ENCODE measurements at places on chromosomes 12 and 14. TPM values are rescaled to one million over a fixed set of nuclear protein-coding genes. Genes with fewer than 3 reads are reported as not detected.

Gene SLC25A3
- total RNA-seq: 507 TPM

Gene MYF6
- total RNA-seq: not detected

Gene CCDC175
- total RNA-seq: not detected

Gene CPSF2
- total RNA-seq: 29.0 TPM

Gene AICDA
- total RNA-seq: not detected

Gene STXBP6
- total RNA-seq: 60.4 TPM

Gene TRIM9
- 0.66 TPM for total RNA-seq

Gene CEBPE
- total RNA-seq: not detected

Gene POU6F1
- total RNA-seq: 27.2 TPM

DNA sequence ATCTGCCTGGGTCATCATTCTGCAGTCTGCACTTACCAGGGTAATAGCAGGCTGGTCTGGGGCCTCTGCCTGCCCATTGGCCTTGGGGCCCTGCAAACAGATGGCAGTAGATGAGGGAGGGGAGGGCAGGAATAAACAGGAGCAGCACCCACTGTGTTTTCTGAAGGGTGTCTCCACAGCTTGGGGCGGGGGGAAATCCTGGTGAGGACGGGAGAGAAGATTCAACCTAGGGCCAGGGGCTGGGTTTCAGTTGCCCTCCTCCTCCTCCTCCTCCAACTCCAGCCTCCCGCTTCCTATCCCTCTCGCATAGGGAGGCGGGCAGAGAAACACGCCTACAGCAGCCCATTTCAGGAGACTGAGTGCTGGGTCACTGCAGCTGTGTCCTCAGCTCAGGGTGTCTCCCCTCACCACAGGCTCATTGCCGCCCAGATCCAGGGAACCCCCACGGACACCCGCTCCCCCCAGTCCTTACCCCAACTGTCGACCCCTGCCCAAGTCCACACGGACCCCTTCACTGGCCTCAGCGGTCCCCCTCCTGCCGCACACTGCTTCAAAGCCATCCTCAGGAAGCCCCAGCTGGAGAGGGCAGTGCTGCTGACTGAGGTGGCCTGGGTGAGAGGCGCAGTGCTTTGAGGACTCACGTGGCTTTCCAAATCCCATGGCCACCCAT, 9.1 kb upstream of the KRT80 start:
- no peak for DNase-seq
- H3K36me3 ChIP-seq: no peaks in the 10 kb centered on the region
- no peaks in the 10 kb centered on the region for H3K27me3 ChIP-seq
- H3K27ac ChIP-seq: no peak overlapping the region

DNA sequence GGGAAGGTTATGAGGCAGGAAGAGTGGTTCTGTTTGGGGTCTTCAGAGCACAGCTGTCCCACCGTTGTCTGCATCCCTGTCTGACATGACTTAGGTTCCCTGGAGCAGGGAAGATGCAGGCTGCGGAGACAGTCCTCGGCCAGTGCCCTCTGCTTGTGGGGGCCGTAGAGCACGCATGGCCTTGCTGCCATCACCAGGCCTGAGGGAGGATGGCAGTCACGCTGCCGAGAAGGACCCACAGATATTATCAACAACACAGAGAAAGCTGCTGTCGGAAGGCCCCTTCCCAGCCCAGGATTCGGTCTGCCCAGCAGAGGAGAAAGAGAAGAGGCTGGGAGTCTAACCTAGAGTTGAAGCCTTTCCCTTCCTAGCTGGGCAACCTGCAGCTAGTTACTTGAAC, 35.0 kb downstream of the ERH start:
- no peak overlapping the region for H3K27ac ChIP-seq
- H3K27me3 ChIP-seq: no peaks in the 10 kb centered on the region
- H3K36me3 ChIP-seq: no peaks in the 10 kb centered on the region
- no peak overlapping the region for H3K4me3 ChIP-seq

- DNase-seq: no peak
- no peaks in the 10 kb centered on the region for H3K27me3 ChIP-seq
- H3K27ac ChIP-seq: peak overlapping the region; percentile 85
- H3K4me3 ChIP-seq: peak overlapping the region; percentile 92
- H3K4me1 ChIP-seq: peaks cover 29% of the 10 kb centered on the region
Measured at GRCh38 chr12:112381406-112381882, 787 bp downstream of the HECTD4 start.

- peak overlapping the region; percentile 93 for H3K27ac ChIP-seq
- peaks cover 21% of the 10 kb centered on the region for H3K4me1 ChIP-seq
- peak overlapping the region; percentile 80 for H3K4me3 ChIP-seq
- no peak for DNase-seq
- H3K36me3 ChIP-seq: no peaks in the 10 kb centered on the region
Measured at GRCh38 chr12:42145552-42146215, 1.0 kb upstream of the GXYLT1 start.

DNA sequence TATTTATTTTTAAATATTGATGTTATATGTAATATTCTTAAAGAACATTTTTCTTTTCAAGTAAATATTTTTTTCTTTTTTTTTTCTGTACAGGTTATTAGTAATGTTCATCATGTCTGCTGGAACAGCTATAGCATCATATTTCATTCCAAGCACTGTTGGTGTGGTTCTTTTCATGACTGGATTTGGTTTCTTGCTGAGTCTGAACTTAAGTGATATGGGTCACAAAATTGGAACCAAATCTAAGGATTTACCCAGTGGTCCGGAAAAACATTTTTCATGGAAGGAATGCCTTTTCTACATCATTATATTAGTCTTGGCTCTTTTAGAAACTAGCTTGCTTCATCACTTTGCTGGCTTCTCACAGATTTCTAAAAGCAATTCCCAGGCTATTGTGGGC, 23.2 kb downstream of the PCNX4 start:
- no peak overlapping the region for H3K4me3 ChIP-seq
- DNase-seq: no peak
- no peaks in the 10 kb centered on the region for H3K27me3 ChIP-seq
- no peaks in the 10 kb centered on the region for H3K4me1 ChIP-seq
- peaks cover 28% of the 10 kb centered on the region for H3K36me3 ChIP-seq

DNA sequence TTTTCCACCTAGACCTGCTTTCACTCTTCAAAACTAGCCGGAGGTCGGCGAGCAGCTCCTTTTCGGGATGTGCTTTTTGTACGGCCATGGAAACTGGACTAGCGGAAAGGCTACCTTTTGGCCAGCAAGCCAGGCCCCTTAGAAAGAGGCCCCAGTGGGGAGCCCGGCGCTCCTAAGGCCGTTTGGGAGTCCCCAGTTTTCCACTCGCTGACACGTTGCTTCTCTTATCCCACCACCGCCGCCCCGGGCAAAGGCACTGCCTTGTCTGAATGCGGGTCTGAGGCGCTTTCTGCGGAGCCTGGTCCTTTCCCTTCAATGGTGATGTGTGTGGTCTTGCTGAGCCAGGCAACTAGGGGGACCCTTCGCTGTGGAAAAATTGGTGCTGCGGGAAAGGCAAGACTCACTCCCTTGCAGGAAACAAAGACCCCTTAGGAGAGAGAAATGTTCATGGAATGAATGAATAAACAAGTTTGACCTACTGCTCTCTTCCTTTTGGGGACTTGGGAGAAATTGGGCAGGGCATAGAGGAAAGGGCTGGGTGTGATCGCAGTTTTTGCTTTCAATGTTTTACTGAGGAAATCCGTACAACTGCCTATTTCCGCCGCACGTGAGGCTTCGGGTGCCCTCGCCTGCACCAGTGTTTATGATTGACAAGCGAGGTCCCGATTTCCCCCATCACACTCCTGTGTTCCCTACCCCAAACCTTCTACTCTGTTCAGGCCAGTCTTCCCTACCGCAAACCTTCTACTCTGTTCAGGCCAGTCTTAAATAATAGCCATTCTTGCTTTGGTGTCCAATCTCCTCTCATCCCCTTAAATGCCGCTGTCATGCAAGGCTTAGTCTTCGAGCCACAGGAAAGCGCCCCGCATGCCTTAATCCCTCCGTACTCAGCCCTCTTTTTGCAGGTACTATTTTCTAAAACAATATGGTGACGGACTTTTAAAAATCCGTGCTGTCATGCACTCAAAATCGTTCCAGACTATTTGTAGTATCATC, 1.0 kb upstream of the SLC38A2 start:
- no peaks in the 10 kb centered on the region for H3K27me3 ChIP-seq
- peak overlapping the region; percentile 95 for H3K27ac ChIP-seq
- peaks cover 26% of the 10 kb centered on the region for H3K36me3 ChIP-seq
- peaks cover 31% of the 10 kb centered on the region for H3K4me1 ChIP-seq

DNA sequence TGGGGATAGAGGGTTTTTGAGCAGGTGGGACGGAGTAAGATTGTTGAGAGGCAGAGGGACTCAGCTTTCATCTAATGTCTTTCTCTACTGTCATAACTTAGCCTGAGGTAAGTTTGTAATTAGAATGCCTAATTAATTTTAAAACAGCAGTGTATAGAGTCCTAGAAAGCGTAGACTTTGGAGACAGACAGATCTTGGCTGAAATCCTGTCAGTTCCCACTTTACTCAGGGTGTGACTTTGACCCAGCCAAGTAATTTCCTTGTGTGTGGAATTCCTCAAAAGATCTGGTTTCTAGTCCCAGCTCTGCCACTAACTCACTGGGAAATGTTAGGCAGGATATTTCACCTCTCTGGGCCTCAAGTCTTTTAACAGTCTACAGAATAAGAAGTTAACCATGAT, 74.3 kb downstream of the SLC25A21 start:
- H3K27ac ChIP-seq: no peak overlapping the region
- no peak for DNase-seq
- H3K4me3 ChIP-seq: no peak overlapping the region
- H3K4me1 ChIP-seq: no peaks in the 10 kb centered on the region
- H3K27me3 ChIP-seq: no peaks in the 10 kb centered on the region

GRCh38 chr12:56636675-56637540, 6.8 kb upstream of the BAZ2A start:
- peaks cover 61% of the 10 kb centered on the region for H3K4me1 ChIP-seq
- DNase-seq: peak; percentile 100
- H3K27me3 ChIP-seq: no peaks in the 10 kb centered on the region
- H3K27ac ChIP-seq: peak overlapping the region; percentile 88

GRCh38 chr12:131280426-131280825, 326.7 kb downstream of the ADGRD1 start:
- H3K27ac ChIP-seq: no peak overlapping the region
- no peak for DNase-seq
- no peak overlapping the region for H3K4me3 ChIP-seq
- no peaks in the 10 kb centered on the region for H3K27me3 ChIP-seq
- no peaks in the 10 kb centered on the region for H3K4me1 ChIP-seq

DNA sequence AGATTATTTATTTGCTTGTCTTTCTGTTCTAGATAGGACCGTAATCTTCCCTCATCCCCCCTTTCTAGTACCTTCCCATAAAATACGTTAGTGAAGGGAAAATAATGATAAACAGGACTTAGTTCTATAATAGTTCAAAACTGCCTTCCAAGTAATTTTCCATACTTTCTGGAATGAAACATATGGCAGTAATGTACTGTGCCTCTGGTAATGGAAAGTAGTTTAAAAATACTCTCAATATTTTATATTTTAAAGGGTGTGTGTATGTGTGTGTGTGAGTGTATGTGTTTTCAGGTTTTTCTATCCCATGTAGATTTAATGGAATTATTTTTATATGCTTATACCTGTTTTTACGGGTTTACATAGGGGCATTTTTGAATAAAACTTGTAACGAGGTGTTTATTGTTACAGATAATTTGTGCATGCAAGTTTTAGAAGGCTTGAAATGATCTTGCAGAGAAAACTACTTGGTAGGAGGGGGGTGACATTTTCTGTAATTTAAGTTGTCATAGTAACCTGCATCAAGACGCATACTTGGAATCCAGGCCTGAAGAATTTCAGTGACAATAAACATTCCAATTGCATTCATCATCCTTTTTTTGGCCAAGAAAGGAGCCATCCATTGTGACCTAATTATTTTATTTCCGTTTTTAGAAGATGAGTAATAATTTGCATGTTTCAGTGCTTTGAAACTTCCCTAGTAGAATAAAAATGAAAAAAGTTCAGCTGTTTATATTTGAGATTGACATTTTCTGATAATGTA, 38.9 kb downstream of the RASSF8 start:
- H3K4me1 ChIP-seq: peaks cover 37% of the 10 kb centered on the region
- H3K27ac ChIP-seq: peak overlapping the region; percentile 65
- no peak overlapping the region for H3K4me3 ChIP-seq
- no peaks in the 10 kb centered on the region for H3K36me3 ChIP-seq

GRCh38 chr12:89401433-89402058, 49.2 kb upstream of the DUSP6 start:
- H3K4me1 ChIP-seq: no peaks in the 10 kb centered on the region
- no peak overlapping the region for H3K27ac ChIP-seq
- DNase-seq: no peak
- no peak overlapping the region for H3K4me3 ChIP-seq
- H3K36me3 ChIP-seq: no peaks in the 10 kb centered on the region

GRCh38 chr14:65966188-65966587, 520.0 kb upstream of the CCDC196 start:
- no peaks in the 10 kb centered on the region for H3K27me3 ChIP-seq
- H3K4me3 ChIP-seq: no peak overlapping the region
- DNase-seq: no peak
- H3K36me3 ChIP-seq: no peaks in the 10 kb centered on the region
- no peaks in the 10 kb centered on the region for H3K4me1 ChIP-seq

DNA sequence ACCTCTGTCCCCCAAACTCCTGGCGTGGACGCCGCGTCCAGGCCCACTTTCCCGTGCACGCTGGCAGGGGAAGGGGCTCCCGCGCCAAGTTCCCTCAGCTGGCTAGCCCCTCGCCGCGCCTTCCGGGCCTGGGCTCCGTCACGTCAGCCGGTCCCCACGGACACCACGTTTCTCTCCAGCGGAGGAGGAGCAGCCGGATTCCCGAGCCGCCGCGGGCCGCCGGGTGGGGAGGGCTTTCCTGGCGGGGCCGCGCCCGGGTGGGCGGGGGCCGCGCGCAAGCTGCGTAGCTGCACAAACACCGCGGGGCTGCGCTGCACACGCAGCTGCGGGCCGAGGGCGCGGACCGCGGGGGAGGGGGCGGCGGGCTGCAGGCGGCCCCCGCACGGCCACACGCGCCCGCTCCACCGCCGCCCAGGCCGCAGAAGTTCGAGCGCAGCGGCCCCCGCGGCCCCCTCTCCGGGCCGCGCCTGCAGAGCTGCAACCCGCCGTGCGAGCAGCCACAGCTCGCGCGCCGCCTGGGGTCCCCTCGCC, 45.1 kb upstream of the PNMA1 start:
- H3K27me3 ChIP-seq: no peaks in the 10 kb centered on the region
- no peaks in the 10 kb centered on the region for H3K36me3 ChIP-seq
- H3K4me3 ChIP-seq: peak overlapping the region; percentile 93
- no peak for DNase-seq
- H3K4me1 ChIP-seq: peaks cover 80% of the 10 kb centered on the region

- no peak overlapping the region for H3K27ac ChIP-seq
- no peaks in the 10 kb centered on the region for H3K27me3 ChIP-seq
- no peak for DNase-seq
- H3K4me1 ChIP-seq: peaks cover 3% of the 10 kb centered on the region
- H3K36me3 ChIP-seq: peaks cover 100% of the 10 kb centered on the region
Measured at GRCh38 chr12:121330195-121330594, 22.0 kb downstream of the ANAPC5 start.

Measured in esophagus muscularis mucosa (tissue), 4 donors.